ENCODE measurements at places on chromosomes 16 and 17.

- DNase-seq = no peak
These were observed 39.2 kb upstream of the TNRC6C start for GRCh38 chr17:77919276-77919675.

DNA sequence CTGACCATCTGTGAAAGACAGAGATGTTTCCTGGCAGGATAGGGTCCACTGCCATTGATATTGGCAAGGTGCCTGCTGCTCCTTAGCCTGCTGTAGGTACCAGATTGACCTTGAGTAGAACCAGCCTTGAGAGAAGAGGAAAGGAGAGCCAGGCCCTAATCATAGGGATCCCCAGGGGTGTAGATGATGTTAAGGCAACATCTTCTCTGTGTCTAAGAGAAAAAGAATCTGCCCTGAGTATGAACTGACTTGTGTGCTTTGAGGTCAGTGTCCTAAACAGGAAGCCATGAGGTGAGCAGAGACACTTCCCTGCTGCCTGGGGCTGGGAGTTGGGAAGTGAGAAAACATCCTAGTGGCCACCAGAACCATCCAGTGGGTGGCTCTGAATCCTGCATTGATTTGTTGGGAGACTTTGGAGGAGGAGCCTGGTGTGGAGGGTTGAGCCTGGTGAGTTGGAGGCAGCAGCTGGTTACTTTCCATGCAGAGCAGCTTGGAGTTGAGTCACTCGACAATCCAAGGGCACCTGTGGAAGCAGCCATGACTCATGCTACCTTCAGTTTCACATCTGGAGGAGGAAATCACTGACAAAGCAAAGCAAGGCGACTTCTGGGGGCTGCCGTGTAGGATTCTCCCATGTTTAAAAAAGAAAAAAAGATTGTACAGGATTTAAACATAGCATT is 47.8 kb downstream of the BMERB1 start:
- peak; percentile 99 for DNase-seq

DNA sequence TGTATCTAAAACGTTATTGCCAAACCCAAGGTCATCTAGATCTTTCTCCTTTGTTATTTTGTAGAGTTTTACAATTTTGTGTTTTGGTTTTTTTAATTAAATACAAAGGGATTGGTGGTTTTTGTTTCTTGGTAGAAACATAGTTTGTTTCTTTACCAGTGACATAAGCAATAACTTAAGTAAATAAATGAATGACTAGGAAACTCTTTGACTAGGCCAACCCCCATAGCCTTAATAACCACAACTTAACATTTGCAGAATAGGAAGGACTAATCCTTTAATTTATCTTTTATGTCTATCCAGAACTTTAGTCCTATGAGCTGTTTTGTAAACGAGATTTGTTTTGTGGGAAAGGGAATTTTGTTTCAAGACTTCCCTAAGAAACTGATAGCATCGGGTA is 162.5 kb downstream of the PRKCA start:
- DNase-seq = peak; percentile 58

DNA sequence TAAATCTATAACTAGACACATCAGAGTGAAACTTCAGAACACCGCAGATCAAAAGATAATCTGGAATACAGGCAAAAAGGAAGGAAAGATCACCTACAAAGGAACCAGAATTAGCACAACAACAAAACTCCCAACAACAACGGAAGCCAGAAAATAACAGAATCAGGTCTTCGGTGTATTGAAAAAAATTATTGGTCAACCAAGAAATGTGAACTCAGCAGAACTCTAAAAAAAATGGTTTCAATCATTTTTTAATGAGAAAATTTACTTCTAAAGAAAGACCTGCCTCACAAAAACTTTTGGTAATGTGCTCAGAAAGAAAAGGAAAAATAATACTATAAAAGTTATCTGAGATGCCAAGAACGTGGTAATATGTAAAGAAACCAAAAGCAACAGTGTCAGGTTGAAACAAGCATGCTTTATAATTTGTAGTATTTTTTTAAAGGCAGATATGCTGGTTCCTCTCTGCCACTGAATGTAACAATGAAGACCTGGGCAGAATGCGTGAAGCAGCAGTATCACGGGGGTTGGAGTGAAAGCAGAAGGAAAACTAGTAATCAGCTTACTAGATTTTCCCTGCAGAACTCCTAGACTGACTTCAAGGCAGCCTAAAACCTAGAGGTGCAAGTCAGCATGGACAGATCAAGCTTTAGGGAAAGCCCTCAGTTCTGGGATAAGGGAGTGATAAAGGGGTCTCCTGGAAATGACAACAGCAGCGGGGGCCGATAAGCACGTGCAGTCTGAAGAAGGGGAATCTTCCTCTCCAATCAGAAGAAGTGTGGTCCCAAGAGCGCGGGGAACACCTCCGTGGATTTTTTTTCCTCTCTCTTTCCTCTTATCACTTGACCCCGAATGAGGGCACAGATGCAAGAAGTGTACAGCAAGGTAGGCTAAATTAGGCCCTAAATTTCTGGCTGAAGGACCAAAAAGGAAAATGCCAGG is 80.9 kb upstream of the TEKT1 start:
- no peak for DNase-seq

DNA sequence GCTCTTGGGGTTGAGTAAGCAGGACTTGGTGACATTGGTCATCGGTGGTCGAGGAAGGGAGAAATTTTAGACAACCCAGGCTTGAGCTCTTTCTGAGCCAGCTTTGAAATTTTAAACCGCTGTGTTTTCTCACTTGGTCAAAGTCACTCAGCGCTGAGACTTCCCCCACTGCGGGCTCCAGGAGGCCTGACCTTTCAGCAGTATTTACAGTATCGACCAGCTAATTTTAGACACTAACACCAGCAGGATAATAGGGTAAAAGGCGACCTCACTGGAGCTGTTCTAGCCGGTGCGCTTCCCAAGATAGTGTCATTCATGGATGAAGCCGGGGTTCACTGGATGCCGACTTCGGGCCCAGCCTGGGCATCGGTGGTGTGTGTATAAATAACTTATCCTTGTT is 29.7 kb upstream of the WSCD1 start:
- no peak for DNase-seq

- DNase-seq = peak; percentile 32
These were observed 174.3 kb upstream of the NLRP1 start for GRCh38 chr17:5758651-5759050.

GRCh38 chr16:83727018-83727417 is 80.8 kb upstream of the HSBP1 start:
- DNase-seq = peak; percentile 12

DNA sequence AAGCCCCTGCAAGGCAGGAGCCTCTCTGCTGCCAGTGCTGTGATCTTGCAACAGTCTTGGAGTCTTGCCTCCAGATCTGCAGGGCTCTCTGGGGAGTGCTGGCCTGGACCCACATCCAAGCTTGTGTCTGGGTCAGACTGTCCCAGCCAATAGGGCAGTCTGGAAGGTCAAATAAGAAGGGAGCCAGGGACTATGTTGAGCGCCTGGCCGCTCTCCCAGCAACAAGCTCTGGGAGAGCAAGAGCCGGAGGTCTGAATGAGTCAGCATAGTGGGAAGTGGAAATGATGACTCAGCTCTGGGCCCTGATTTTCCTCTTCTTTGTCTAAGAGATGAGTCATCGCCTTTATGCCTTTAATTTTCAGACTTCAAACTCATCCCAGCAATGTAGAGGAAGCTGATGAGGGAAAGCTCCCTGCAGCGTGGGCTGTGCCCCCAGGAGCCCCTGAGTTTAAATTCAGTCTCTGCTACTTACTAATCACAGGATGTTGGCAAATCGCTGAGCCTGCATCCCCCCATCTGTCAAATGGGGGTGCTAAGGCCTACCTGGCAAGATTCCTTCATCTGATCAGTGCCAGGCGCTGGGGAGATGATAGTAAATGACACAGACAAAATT is 43.6 kb upstream of the HAPSTR1 start:
- peak; percentile 100 for DNase-seq

- peak; percentile 87 for DNase-seq
These were observed 341.1 kb downstream of the PMP22 start for GRCh38 chr17:14923981-14924380.

All from fibroblast of mammary gland (primary cell).